NCI-H460 (cell line): ENCODE measurements at places on chromosomes 11 and 22.

GRCh38 chr11:127919206-127920000 is 668.0 kb downstream of the ETS1 start:
- no peak for DNase-seq

DNA sequence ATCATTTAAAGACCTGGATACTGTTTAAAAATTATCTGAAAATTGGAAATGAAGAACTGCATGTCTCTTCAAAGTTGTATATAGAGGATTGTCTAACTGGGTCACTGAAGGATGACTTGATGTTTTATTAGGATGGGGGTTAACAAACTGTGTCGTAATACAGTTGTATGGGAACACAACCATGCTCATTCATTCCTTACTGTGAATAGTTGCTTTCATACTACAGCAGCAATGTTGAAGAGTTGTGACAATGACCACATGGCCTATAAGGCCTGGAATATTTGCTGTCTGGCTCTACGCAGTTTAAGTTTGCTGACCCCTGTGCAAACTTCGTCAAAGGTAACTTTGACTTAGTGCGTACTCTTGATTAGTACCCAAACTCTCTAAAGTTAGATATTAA is 38.4 kb downstream of the FDX1 start:
- DNase-seq, result no peak

DNA sequence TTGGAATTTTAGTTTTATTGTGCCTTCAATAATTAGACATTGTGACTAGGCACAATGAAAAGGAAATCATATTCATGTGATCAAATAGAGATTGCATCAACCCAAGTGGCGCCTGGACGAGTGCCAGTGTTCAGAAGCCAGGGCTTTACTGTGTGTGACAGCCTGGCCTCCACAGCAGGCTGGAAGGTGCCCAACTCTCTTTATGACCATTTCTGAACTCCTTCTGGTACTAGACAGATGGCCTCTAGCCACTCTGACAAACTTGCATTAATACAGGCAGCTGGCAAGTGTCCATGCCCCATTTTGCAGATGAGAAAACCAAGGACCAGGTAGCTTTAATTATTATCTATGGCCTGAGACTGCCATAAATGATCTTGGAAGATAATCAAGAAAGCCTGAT is 8.3 kb upstream of the POU2AF1 start:
- DNase-seq, result no peak

GRCh38 chr11:83456075-83456474 is 169.9 kb upstream of the CCDC90B start:
- DNase-seq, result no peak

DNA sequence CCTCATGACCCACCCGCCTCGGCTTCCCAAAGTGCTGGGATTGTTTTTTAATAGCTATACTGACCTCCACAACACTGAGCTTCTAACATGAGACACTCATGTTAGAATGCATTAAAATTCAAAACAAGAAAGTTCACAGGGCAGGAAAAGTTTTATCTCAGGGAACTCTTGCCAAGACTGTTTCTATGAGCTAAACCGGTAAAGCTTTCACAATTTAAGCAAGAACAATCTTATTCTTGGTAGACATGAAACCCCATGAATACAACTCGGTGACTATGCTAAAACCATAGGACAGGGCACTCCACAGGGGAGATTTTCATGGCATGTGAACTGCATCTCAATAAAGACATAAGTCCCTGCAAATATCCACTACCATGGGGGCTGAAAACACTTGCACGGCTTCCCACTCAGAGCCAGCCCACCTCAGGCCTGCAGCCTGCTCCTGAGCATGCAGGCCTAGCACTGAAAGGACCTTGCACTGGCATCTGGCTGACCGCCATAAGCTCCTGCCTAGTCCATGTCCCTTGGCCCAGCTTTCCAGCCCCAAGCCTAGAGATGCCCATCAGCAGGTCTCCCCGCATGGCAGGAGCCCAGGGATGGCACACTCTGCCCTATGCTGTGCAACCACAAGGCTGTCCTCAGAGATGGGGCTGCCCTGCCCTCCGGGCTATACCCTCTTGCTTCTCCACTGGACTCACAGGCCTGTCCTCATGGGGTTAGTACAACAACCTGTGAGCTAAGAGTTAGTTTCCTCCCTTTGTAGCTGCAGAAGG is 58.4 kb downstream of the DGCR2 start:
- DNase-seq, result no peak

DNA sequence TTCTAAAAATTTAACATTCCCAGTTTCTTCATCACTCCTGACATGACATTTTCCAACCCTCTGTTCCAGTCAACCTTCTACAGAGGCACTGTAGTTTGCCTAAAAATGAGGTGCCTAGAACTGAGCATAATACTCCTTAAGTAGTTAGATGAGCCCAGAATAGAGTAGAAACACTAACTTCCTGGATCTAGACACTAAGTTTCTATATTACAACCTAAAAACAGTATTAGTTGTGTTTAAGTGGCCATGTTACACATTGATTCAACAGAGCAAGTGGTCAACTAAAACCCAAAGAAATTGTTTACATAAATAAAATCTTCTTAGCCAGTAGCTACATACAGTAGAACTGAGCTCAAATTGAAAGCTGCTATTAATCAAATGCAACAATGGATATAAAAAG is 1.3 kb downstream of the HPS5 start:
- no peak for DNase-seq

GRCh38 chr11:77107950-77108349 is 5.3 kb downstream of the OMP start:
- DNase-seq, result no peak

GRCh38 chr11:123137431-123138224 is 57.4 kb downstream of the CLMP start:
- DNase-seq, result no peak

DNA sequence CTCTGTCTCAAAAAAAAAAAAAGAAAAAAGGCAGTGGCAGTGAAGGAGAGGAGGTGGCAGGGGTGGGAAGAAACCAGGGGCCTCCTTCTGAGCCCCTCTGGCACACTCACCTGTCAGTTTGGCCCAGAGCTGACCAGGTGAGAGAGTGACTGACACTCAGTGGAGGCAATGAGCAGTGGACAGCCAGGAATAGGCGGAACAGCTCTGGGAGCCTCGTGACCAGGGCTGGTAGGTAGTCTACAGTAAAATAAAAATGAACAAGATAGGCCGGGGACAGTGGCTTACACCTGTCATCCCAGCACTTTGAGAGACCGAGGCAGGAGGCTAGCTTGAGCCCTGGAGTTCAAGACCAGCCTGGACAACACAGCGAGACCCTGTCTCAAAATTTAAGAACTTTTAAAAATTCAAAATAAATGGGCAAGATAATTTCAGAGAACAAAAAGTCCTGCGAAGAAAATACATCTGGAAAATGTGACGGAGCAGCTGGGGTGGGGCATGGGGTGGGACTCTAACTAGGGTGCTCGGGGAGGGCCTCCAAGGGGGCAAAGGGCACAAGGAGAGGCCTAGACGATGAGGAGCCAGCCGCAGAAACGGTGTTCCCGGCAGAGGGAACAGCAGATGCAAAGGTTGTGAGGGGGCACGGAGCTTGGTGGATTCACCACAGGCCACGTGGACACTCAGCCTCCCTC is 3.8 kb upstream of the PDXP start:
- DNase-seq, result no peak

GRCh38 chr11:2381494-2382128 is 4.5 kb downstream of the CD81 start:
- DNase-seq, result no peak

- DNase-seq, result no peak
Measured at GRCh38 chr11:18324381-18324780, 2.0 kb downstream of the GTF2H1 start.

- DNase-seq, result no peak
Measured at GRCh38 chr11:3616721-3617460, 24.9 kb downstream of the ART5 start.

DNA sequence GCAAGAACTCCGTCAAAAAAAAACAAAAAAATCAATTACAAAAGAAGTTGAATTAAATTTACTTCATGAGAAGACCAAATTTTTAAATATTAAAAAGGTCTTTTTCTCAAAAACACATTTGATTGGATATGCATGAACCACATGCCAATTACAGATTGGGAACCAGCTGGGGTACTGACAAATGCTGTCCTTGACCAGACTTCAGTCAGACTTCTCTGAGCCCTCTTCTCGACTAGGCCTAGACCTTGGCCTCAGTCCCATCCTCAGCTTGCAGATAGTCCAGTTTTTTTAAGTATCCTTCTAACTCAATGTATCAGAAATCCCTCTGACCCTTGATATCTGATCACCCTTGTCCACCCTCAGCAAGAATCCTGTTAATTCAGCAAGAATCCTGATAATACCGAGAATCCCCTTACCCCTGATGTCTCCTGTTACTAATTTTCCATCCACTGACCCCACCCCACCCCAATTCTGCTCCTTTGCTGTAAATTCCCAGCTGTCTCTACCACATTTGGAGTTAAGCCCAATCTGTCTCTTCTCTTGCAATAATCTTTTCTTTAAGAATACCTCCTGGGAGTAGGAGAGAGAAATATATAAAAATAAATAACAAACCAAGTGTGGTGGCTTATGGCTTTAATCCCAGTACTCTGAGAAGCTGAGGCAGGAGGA is 30.9 kb downstream of the OR4D9 start:
- no peak for DNase-seq

- DNase-seq, result no peak
Measured at GRCh38 chr22:45460288-45461109, 42.2 kb upstream of the FBLN1 start.

DNA sequence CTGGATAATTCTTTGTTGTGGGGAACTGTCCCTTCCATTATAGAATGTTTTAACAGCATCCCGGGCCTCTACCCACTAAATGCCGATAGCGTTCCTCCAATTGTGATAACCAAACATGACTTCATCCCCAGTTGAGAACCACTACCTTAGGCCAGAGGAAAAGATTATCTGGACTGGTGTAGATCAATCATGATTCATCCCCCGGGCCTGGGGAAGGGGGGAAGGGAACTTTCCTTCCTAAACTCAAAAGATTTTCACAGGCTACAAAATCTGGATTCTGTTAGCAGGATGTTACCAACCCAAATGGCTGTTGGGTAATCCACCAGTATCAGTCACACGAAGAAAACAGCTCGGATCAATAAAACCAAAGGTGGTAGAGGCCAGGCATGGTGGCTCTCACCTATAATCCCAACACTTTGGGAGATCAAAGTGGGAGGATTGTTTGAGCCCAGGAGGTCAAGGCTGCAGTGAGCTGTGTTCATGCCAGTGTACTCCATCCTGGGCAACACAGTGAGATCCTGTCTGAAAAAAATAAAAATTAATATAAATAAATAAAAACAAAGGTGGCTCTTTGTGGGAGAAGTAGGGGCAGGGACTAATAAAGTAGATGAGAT is 10.1 kb downstream of the CTR9 start:
- no peak for DNase-seq

DNA sequence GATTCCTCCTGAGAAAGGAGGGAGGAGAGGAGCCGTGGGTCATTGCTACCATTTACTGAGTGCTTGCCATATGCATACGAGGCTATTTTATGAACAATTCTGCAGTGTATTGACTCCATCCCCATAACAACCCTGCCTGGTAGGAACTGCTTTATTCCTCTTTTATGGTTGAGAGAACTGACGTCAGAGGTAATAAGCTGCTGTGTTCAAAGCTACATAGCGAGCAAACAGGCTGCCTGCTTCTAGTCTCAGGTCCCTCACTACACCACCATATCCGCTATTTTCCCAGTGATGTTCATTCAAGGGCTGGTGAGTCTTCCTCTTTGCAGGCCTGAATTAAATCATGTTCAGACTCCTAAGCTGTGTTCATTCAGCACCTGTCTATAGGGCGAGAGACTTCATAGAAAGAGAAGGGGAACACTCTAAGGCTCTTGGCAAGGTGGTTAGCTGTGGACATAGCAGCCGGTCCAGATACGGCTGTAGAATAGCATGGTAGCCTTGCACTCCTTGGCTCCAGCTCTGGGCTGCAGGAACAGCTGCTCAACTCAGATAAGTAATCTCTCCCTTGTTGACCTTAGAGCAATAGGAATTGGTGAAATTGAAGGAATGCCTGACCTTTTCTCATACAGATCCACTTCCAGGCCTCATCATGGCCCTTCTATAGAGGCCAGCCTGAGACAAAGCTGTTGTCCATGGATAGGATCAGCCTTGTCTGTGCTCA is 82.6 kb downstream of the MICAL2 start:
- no peak for DNase-seq

DNA sequence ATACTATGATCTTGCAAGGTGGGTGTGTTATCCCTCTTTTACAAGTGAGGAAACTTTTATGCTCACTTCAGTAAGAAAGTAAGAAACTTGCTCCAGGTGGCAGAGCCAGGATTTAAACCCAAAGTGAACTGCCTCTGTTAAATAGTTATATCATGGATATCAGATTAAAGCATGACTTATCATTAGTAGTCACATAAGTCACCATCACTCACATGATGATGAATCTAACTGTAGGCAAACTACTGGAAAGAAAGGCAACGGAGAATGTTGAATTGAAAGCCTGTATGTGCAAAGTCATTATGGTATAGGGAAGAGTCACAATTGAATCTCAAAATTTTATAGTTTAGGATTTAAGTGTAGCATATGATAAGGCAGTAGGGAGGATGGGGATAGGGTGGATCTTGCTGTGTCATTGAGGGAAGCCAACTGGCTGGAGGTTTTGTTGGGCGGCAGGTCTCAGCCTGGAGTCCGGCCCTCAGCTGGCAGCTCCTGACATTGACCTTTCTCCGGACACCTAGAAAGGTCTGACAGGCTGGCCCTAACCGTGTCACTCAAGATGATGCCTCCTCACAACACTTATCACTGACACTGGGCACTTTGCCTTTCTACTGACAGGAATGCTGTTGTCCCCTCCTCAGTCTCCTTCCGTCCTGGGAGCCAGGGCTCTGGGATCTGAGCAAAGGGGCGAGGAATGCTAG is 98.3 kb downstream of the EMSY start:
- DNase-seq, result no peak

- peak; percentile 63 for DNase-seq
Measured at GRCh38 chr11:47269829-47270305, at the start of gene MADD. Gene MADD, plus strand, starts transcription at chr11:47270133.

DNA sequence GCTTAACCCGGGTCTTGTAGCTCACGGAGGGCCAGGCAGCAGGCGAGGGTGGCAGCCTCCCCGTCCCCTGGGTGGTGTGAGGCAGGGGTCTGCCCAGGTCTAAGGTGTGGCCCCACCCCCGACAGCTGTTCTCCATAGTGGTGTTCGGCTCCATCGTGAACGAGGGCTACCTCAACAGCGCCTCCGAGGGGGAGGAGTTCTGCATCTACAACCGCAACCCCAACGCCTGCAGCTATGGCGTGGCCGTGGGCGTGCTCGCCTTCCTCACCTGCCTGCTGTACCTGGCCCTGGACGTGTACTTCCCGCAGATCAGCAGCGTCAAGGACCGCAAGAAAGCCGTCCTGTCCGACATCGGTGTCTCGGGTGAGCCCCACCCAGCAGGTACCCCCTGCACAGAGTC is 24.4 kb downstream of the SYNGR1 start:
- no peak for DNase-seq

- no peak for DNase-seq
Measured at GRCh38 chr22:41844513-41844912, 11.6 kb downstream of the SREBF2 start.

DNA sequence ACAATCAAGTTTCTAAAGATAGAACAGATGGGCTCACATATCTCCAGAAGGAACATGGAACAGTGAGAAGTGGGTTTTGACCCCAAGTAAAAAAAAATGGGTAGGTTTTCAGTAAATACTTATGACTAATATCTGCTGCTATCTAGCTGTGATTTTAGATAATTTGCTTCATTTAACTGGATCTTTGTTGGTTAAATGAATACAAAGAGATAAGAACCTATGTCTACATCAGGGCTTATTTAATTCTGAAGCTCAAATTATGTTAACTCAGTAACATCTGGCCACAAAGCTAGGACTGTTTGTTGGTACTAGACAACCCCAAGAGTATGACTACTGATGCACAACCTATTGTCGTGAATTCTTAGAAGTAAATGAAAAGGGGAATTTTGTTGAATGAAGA is 144.4 kb upstream of the SESN3 start:
- no peak for DNase-seq

GRCh38 chr22:24526191-24526590 is 28.7 kb downstream of the GUCD1 start:
- DNase-seq, result no peak
